Inflammatory macrophage treated with lipopolysaccharide for 4 hours (primary cell): ENCODE measurements at places on chromosomes 7 and 10.

DNA sequence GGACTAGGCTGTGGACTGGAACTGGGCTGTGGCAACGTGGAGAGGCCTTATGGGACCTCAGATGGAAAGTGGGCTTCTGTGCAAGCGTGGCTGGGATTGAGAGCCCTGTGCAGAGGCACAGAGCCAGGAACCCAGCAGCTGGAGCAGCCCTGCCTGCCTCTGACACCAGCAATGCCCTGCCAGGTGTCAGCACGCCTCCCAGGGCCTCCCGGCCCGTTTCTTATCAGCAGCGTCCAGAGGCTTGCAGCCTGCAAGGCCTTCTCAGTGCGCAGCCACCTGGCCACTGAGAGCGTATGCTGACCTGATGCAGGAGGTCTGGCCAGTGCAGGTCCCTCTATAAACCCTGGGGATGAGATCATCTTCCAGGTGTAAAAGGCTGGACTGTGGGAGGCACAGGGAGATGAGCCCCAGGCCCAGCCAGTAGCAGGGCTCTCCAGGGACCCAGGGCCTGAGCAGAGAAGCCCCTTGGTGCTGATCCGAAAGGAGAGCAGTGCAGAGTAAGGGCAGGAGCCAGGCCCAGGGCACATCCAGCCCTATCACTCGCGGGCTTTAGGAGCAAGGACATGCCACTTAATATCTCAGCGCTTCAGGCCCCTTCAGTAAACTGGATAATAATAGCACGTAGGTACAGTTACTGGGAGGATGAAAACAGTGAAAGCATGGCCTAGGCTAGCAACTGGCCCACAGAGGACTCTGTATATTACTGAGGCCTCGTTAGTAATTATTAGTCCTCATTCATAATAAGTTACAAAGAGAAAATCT, 38.8 kb upstream of the ANTXRL start:
- no peak for DNase-seq

DNA sequence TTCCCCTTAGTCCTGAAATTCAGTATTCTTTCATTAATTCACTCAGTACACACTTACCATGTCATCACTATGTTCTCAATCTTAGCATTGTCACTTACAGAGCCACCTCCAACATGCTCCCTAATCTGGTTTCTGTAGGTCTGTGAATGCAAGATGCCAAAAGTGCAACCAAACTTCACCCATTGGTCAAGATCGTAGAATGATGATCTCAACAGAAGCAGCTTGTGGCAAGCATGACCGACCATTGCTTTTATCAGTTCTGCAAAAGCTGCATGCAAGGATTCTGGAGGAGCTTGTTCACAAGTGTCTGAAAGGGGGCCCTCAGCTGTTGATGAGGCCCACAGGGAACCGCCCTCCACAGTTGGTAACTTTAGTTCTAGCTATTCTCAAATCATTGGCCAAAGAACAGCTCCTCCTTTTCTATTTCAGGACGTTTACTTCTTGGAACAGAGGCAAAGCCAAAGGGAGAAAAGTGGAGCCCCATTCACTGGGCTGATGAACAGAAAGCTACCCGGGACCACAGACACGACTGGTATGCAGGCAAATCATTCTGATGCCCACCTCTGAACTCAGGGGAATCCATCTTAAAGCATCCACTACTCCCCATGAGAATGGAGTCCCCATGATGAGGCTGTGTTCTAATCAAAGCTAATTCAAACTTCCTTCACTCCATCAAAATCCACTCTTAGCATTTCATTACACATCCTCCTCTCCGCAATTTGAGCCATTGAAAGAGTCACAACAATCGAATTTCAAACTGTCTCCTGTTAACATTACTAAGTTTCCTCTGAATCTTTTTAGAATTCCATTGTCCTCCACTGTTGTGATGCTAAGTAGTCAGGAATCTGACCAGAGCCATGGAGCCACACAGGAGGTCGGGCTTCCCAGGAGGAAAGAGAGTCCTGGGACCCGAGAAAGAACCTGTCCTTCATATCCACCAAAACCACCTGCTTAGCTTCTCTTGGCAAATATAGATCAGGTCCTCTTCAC, 13.9 kb downstream of the GRB10 start:
- no peak for DNase-seq

DNA sequence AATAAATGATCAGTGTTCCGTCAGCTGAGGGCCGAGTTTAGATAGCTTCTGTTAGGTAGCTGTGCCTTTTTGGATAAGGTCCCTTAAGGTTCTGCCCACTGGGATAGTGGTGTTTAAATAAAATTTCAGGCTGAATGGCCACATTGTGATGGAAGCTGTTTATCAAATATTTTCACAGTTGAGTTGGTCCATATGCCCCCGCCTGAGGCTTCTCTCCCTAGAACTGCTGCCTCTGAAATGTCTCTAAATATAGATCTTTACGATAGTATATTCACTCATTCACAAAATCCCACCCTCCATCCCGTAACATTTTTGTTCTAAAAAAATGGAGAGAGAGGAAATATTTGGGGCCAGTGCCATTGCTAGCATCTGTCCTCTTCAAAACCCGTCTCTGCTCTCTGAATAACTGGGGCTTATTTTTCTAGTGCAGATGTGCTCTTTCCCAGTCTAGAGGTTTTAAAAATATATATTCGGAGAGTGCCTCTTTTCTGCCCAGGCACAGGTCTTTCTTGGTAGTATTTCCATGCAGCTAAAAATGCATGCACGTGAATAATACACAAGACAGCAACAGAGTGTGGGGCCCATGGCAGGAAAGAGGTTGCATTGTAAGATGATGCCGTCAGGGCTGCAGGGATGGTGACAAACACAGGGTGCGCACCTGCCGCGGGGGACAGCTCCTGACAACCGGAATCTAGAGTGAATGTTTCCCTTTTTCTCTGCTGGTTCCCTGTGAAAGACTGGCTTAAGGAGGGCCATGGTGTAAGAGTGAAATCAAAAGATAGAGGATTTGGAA, 105.4 kb upstream of the BTBD16 start:
- DNase-seq, result no peak

DNA sequence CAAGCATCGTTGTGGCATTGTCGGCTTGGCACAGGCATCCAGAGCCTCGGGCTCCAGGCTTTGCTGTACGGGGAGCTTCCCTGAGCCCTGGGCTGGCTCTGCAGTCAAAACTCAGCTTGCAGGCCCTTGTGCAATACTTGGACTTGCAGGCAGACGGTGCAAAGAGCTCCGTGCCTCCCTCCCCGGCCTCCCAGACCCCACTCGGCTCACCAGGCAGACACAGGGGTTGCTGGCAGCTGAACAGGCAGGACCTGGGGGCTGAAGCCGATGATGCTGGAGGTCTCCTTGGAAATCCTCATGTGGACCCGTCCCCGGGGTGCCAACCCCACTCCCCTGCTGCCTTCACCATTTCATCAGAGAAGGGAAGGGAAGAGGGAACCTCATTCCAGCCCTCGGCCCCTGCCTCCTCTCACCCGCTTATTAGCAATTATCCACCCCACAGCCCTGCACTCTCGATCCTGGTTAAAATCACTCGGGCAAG, 59.6 kb upstream of the GNA12 start:
- no peak for DNase-seq

- DNase-seq, result no peak
Measured at GRCh38 chr7:103394566-103394965, 47.1 kb downstream of the PSMC2 start.
